ENCODE measurements at places on chromosomes 16 and 17. TPM values are rescaled to one million over a fixed set of nuclear protein-coding genes. Genes with fewer than 3 reads are reported as not detected.

Gene NGFR
- 2.3 TPM for polyA plus RNA-seq

- no peak for DNase-seq
Observed at GRCh38 chr16:82108100-82108499, 61.9 kb downstream of the MPHOSPH6 start.

DNA sequence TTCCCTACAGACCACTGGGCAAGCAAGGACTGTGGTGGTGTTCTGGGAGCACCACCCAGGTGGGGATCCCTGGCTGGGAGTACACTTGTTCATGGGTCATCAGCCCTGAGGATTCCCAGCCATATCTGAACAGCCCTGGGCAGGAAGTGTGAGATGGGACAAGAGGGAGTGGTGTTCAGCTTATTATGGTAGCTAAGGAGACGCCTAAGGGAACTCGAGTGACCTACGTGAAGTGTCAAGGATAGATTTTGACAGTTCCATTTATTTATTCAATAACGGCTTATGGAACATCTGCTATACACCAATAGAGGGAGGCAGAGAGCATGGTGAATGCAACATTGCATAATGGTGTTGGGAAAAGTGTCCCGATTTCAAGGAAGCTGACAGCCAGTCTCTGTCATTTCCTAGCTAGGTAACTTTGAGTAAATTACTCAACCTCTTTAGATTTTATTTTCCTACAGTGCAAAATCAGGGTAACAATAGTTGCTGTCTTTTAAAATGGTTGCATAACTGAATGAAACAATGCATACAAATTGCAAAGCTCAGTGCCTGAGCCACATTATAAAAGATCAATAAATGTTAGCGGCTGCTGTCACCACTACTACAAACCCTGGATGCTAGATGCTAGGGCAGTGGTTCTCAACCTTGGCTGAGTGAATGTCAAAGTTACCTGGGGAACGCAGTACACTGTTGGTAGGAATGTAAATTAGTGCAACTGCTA is 534.1 kb downstream of the GRIN2A start:
- DNase-seq = peak; percentile 80

- peak; percentile 28 for DNase-seq
Observed at GRCh38 chr16:70573451-70574121, 50.0 kb downstream of the SF3B3 start.

GRCh38 chr17:49511810-49512209 is 16.7 kb downstream of the NGFR start:
- no peak for DNase-seq

DNA sequence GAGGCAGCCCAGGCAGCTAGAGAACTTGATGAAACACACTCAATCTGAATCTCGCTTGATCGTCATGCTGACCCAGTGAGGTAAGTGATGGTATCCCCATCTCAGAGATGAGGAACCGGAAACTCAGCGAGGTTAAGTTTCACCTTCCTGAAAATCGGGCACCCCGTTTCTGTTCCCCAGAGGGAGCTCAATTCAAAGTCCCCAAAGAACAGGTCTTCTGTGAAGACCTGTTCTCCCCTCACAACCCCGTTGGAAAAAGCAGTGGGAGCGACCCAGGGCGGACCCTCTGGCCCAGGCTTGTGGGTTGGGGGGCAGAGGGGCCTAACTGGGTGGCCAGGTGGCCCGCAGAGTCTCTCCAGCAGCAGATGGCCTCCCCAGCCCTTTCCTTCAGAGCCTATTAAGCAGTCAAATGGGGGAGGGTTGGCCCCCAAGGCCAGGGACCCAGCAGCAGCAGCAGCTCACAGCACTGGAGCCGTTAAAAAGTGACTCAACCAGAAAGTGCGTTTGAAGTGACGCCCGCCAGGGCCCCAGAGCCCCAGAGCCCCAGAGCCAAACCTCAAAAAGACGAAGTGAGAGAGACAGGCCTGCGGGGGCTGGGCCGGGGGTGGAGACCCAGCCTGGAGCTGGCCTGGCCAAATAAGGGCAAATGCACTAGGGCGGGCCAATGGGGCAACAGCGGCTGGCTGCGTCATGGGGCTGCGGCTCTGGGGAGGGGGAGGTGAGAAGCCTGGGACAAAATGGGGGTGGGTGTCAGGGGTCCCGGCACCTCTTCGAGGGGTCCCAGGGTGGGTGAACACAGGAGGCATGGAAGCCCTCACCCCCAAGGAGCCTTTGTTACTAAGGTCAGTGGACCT is 9.2 kb upstream of the TSPOAP1 start:
- DNase-seq = peak; percentile 92

Gene DPEP3
- polyA plus RNA-seq = 11.1 TPM

DNA sequence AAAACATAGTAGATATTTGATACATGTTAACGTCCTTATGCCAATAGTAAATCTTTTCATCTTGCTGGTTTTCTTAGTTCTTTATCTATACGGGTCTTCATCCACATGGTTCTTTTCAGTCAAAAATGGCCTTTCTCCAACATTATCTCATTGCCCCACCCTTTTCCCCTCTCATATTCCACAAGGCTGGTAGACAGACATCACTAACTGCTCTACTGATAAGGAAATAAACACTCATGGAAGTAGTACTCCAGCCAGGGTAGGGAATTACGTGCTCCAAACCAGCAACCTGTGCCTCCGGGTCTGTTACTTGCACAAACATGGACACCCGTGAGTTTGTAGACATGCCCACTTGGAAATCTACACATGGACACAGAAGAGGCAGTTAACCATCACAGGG is 141.4 kb downstream of the XYLT1 start:
- no peak for DNase-seq

DNA sequence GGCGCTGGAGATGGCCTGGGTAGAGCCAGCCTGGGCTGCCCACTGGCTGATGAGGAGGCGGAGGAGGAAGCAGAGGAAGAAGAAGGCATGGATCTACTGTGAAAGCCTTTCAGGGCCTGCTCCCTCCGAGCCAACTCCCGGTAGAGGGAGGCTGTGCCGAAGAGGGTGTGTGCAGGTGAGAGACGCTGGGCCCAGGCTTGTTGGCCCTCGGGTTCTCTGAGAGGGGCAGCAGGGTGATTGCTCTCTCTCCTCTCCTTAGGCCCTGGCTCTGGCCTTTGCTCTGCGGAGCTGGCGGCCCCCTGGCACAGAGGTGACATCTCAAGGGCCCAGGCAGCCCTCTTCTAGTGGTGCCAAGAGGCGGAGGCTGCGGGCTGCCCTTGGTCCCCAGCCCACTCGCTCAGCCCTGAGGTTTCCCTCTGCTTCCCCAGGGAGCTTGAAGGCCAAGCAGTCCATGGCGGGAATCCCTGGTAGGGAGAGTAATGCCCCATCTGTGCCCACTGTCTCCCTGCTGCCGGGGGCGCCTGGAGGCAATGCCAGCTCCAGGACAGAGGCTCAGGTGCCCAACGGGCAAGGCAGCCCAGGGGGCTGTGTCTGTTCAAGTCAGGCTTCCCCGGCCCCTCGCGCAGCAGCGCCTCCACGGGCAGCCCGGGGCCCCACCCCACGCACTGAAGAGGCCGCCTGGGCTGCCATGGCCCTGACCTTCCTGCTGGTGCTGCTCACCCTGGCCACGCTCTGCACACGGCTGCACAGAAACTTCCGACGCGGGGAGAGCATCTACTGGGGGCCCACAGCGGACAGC is 3.6 kb downstream of the TP53I13 start:
- DNase-seq = no peak

DNA sequence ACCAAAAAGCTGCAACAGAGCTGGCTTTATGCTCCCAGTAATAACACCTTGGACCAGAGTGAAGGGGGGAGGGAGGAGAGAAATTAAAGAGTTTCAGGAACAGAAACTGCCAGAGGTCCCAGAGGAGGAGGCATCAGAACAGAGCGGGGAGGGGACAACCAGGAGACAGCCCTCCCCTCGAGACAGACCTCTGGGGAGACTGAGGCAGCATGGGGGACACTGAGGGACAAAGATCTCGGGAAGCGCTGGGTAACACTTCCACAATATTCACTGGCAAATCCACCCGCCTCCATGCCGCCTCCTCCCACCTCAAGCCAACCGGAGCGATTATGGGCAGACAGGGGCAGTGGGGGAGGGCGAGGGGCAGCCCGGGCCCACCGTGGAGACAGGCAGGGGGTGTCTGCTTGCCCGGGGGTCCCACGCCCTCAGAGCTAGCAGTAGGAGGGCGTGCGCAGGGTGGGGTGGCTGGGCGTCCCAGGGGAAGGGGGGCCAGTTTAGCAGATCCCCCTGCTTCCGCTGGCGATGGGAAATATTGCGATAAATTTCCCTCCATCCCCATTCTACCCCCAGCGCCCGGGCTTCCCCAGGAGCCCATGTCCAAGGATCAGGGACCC is 1.2 kb downstream of the PCGF2 start:
- no peak for DNase-seq

Gene GUCY2D
- 0.08 TPM for polyA plus RNA-seq

DNA sequence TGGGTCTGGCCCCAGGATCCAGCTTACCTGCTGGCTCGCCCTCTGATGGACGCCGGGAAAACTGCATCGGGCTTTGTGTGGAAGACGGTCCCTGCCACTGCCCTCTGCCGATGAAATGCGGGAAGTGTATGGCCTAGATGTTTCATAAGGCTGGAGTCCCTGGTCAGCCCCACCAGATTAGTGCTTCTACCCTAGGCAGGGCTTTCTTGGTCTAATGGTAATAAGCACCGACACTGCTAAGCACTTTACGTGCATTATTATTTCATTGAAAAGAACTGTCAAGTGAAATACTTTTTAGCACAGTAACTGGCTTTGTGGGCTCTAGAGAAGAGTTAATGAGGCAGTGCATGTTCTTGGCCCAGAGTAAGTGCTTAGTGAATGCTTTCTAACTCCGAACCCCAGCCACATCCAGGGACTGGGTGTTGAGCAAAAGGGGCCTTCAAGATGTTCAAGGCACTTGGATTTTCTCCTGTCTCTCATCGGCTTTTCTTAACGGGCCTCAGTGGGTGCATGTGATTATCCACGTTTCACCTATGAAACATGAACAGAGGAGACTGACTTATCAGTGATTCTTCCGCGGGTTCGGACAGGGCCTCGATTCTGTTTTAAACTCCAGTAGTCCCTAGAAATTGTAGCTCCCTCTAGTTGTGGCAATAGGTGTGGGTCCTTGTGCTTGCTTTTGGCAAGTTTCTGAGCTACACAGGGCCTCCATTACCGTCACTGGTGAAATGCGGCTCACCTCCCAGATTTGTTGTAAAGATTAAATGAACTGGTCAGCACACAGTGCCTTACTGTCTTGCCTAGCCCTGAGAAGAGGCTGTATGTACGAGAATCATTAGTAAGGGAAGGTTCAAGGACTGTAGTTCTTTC is 6.6 kb downstream of the TRAF4 start:
- DNase-seq = peak; percentile 98

Gene TBC1D3
- polyA plus RNA-seq = not detected

DNA sequence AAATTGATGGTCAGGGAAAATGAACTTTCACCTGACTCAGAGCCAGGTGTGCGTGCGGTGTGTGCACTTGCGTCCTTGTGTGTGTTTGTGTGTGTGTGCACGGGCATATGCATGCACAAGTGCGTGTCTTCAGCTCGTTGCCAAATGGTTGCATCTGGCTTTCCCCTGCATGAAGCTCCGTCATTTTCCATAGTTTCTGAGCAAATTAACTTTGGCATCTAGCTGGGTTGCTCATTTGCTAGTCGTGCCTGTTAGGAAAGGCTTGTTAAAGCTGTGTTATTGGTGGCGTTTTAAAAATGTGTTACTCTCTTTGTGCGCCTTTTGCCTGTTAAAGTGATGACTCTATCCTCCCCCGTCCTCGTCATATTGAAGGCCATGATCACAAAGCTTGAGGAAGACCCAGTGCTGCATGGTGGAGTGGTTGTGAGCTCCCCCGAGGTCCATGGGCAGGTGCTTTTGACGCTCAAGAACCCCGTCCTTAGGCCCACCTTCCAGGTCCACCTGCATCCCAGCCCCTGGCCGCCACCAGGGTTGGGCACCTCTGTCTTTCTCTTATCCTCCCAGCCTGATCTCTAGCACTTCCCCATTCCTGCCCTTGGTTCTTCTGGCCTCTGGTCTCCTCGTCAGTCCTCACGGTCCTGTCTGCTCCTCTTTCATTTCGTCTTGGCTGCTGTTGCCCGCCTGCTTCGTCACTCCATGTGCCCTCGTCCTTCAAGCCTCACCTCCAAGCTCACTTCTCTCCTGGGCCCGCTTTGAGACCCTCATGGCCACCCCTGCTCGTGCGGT is 355.8 kb downstream of the SNX29 start:
- DNase-seq = no peak

Gene DCXR
- 147 TPM for polyA plus RNA-seq

Gene KRT33B
- polyA plus RNA-seq = not detected

Gene EPOP
- polyA plus RNA-seq = 0.42 TPM

Gene TMEM204
- polyA plus RNA-seq = 0.23 TPM

- no peak for DNase-seq
Observed at GRCh38 chr17:77808686-77809425, 149.6 kb upstream of the TNRC6C start.

- DNase-seq = no peak
Observed at GRCh38 chr16:88700636-88701482, 5.3 kb downstream of the RNF166 start.

Gene TCAP
- polyA plus RNA-seq = 0.80 TPM

DNA sequence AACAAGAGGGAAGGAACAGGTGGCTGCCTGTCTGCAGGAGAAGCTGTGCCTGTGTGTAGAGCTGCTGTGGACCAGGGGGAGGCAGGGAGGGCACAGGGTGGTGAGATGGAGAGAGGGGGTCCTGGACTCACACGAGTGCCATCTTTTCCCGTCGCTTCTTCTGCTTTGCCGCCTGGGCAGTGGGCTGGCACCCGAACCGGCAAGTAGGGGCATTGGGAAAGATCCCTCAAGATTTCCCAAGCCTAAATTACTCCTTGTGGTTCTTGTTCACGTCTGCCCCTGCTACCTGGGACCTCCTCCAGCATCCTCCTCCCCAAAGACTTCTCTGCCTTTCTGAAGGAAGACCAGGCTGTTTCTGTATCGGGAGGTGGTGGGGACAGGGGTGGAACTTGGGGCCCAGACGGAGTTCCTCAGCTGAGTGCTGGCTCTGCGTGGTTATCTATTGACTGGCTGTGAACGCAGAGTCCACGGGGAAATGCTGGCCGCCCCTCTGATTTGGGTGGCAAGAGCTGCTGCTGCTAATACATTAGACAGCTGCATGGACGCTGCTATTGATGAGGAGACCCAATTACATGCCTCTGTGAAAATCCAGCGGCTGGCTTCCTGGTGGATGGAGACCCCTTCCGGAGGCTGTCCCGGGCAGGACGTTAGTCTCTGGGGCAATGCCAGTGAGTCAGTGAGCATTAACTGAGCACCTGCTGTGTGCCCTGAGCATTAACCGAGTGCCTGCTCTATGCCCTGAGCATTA is 114.5 kb downstream of the OR1D5 start:
- no peak for DNase-seq

Gene DOC2A
- 9.8 TPM for polyA plus RNA-seq

DNA sequence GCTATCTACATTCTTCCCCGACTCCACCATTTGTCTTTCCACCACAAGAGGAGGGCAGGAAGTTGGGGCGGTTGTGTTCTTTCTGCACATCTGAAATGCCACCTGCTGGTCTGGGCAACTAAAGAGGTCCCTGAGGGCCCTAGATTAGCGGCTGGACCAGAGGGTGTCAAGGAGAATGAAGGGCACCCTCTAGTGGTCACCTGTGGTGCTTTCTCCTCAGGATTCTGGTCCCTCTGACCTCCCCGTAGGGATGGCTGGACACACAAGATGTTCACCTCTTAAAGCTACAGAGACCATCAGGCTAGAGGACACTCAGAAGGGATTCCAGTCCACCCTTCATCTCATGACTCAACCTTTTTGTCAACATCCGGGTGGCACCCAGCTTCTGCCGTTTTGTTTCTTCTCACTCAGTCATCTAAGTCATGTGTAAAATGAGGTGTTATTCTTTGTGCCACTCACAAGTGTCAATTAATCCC is 2.9 kb upstream of the SCIMP start:
- peak; percentile 93 for DNase-seq

Data from GM23338 (cell line).